ENCODE measurements at places on chromosomes 16 and 17.

GRCh38 chr17:80649672-80650330 is 105.2 kb downstream of the RPTOR start:
- DNase-seq = peak; percentile 74

DNA sequence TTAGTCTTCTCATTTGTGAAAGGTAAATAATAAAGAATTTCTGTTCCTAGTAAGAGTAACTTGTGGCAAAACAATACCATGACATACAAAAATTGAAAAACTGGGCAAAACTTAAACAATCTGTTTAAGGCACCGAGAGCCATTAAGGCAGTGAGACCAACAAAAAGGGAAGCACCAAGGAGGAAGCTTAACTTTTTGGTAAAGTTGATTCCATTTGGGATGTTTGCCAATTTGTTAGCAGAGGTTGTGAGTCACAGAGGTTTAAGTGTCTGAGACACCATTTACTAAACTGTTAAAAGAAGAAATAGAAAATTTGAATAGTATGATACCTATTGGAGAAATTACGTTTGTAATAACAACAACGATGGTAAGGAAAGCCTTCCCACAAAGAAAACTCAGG is 4.9 kb downstream of the SLC35G3 start:
- no peak for DNase-seq

GRCh38 chr16:17939122-17939536 is 397.4 kb downstream of the NPIPA8 start:
- no peak for DNase-seq

DNA sequence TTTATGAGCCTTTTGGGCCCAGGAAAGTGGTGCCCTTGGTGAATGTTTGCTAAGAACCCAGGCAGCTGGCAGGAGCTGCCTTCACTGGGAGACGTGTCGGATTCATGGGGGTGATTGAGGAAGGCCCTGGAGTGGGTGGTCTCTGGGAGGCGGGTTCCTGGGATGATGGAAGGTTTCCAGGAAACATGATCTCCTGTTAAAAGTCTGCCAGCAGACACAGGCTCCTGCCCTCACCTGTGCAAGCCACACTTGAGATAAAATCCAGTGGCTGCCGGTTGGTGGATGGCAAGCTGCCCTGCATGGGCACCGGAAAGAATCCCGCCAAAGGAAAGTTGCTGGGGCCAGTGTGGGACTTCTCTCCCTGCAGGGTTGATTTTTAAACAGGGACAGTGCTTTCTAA is 189.0 kb upstream of the CIBAR2 start:
- no peak for DNase-seq

DNA sequence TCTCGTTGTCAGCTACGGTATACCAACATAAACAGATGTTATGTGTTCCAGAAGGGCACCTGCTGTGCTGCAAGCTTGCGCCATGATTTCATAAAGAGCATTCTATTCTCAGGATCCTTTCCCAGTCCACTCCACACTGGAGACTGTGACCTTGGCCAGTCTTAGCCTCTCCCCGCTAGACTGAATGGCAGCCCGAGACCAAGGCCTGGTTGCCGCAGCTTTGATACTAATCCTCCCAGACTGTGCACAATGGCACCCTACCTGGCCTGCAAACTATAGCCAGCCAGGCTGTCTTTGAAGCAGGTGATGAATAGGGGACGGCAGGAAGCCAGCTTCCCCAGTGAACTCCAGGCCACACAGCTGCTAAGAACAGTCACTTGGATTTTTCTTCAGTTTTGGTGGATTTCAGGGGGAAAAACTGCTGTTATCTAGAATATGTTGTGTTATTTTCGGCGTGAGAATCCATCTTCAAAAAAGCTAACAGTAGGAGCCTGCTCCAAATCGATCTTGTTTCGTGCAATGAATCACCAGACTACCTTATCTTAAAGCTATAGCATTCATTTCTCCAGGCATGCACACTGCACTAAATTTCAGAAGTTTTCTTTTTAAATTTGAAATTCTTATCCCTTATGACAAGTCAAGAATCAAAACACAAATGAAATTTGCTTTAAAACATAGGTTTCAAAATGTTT is 289.0 kb downstream of the CEP112 start:
- no peak for DNase-seq

- no peak for DNase-seq
Measured at GRCh38 chr16:89478576-89479221, 11.7 kb downstream of the ANKRD11 start.

DNA sequence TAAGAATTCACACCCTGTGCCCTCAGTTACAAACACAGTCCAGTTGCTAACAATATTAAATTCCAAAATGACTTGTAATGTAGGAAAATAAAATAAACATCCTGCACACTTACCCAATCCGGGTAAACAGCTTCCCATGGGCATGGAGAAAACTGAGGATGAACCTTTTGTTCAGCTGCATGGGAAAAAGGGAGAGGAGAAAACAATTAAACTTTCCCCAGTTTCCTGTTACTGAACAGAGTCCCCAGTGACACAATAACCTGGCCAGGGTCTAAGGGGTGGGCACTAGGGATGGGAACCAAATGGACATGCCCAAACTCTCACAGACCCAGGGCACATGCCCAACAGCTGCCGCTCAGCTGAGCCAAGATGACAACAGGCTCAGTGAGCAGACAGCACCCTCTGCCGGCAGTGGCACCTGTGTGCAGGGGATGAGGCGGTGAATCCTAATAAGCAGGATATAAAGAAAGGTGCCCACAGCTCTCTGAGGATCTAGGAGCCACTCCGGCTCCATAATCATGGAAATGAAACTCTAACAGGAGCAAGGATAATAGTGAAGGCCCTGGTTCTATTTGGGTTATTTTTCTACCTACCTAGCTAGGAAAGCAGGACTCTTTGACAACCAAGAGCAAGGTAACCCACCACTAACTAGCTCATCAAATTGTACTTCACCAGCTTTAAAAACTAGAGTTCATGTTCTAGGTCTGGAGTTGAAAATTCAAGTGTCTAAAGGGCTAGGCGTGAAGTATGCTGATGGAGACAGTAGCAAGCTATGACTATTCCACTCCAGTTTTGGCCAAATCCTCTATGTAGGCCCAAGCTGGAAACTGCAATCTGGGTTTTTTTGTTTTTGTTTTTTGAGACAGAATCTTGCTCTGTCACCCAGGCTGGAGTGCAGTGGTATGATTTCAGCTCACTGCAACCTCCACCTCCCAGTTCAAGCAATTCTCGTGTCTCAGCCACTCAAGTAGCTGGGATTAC is 58.8 kb downstream of the SMG6 start:
- DNase-seq = peak; percentile 69

DNA sequence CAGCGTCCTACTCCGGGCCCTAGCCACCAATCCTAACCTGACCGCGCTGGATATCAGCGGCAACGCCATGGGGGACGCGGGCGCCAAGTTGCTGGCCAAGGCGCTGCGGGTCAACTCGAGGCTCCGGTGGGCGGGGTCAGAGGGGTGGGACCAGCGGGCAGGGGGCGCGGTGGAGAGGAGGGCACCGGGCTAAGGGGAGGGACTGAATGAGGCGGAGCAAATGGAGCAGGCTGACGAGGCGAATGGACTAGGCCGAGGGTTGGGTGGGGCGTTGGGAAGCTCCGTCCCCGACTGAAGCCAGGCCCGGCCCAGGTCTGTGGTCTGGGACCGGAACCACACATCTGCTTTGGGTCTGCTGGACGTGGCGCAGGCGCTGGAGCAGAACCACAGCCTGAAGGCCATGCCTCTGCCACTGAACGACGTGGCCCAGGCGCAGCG is 4.6 kb downstream of the CARMIL2 start:
- no peak for DNase-seq

DNA sequence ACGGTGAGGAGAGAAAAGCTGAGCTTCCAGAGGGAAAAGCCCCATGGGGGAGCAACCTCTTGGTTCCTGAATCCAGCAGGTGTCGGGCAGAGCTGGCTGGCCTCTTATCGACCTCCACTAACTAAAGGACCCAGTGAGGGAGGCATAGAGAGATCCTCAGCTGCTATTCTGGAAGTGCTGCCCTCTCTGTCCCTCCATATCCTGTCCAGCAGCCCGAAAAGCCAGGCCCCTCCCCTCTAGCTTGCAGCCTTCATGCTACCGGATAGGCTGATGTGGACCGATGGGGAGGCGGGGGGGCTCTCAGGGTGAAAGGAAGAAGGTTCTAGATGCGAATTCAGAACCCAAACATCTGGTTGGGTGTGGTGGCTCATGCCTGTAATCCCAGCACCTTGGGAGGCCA is 24.9 kb downstream of the MXRA7 start:
- no peak for DNase-seq

DNA sequence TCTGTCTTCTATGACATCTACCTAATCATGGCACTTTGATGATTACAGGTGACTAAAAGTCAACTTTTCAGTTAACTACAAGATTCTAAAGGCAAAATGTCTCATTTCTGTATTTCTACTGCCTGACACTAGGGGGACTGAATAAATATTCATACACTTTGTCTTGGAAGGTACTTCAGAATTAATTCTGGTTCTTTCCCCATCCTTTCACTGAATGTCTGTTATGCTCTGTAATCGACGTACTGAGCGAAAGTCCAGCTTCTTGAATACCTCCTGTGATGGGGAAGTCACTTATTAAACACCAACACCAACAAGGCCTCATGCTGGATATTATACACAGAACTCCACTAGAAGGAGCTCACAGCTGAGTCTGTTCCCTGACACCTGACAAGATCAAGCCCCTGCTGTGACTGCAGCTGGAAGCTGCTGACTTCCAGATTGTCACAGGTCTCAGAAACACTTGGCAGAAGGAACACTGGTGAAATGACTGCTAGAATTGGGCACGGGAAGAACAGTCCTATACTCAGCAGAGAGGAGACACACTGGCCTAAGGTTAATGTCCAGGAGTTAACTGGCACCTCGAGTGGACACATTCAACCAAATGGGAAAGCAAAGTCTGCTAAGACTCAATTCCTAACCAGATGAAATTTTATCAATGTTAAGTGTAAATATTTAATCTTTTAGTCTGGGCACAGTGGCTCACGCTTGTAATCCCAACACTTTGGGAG is 31.9 kb downstream of the CMC2 start:
- no peak for DNase-seq

GRCh38 chr17:41891135-41892020 is 26.2 kb upstream of the KLHL11 start:
- DNase-seq = no peak

DNA sequence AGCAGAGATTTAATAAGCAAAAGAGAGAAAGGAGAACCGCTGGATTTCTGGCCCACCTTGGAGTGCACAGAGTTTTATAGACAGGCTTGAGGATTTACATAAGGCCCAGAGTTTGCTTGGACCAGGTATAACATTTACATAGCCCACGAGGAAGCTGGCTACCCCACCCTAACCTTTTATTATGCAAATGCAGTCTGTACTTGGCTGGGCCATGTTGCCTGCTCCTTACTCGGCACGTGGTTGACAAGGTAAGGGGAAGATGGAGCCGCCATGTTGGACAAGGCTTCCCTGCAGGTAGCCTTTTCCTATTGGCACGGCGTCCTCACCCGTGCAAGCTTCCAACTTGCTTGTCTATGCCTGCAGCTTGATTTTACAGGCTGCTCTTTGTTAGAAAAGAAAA is 35.2 kb upstream of the HS3ST3A1 start:
- DNase-seq = no peak

- no peak for DNase-seq
Measured at GRCh38 chr17:9973669-9974447, 68.8 kb upstream of the RCVRN start.

- DNase-seq = no peak
Measured at GRCh38 chr17:41481036-41481435, at the start of gene KRT35. TSS of gene KRT35 (minus strand) at chr17:41481151. CDS start at chr17:41481097, 54 bp downstream.

- no peak for DNase-seq
Measured at GRCh38 chr17:32516940-32517701, 30.3 kb downstream of the CDK5R1 start.

DNA sequence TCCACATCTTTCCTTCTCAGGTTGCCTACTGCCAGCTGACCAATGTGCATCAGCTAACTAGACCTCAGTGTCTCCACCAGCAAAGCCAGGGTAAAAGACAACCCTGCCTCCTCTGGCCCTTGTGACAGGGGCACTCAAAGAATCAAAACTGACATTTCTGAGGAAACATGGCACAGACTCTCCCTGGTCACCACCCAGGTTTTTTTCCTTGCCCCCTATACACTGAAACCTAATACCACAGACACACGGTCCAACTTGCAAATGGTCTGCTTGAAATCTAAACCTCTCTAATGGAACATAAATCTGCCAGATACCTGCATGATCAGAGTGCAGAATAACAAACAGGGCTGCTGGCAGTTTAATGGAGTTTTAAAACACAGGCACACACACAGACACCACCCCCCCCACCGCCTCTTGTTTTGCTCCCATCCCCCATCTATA is 19.5 kb upstream of the CORO6 start:
- DNase-seq = no peak

GRCh38 chr16:11299865-11300559 is 18.9 kb upstream of the PRM1 start:
- no peak for DNase-seq

DNA sequence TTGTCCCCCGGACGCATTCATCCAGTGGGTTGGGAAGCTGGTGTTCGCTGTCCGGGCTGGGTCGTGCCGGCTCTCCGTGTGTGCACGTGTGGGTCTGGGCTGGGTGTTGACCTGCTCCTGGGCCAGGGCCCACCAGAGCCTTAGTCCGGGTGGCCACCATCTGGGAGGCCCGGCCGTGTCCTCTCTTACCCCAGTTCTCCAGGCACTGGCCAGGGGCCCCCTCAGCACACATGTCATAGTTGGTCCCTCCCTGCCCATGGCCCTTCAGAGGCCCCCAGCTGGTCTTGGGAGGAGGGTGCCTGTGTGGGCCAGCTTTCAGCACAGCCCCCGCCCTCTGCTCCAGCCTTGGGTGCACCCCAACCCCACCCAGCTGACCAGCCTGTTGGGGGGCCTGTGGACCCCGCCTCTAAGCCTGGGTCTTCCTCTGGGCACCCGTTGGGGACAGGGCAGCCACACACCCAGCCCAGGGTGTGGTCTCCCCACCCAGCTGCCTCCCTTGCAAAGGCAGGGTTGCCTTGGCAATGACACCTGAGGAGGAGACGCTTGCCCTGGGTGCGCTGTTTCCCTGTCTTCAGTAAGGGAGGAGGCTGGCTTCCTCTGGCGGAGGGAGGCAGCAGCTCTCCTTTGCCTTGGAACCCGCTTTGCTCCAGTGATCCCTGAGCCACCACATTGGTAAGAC is 77.4 kb downstream of the JPH3 start:
- DNase-seq = no peak

DNA sequence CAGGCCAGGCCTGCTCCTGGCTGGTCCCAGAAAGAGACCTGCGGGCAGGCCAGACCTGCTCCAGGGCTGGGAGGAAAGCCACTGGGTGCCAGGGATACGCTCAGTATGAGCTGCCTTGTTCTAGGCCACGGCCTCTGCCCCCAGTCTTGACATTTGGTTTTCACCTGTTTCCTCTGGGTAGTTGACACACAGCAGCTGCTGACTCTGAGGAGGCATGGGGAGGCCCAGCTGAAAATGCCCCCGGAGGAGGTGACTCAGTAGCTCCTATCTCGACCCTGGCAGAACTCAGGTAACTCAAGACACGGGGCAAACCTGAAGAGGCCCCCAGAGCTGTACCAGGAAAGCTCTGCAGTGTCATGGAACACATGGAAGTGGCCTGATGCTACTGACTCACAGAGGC is 13.9 kb upstream of the ADGRG1 start:
- no peak for DNase-seq

All from AG09309 (cell line).